ENCODE measurements at places on chromosomes 12 and 14.
A peak's percentile ranks its signal among the peaks of the same experiment; 100 is the strongest.

GRCh38 chr12:41509271-41510055, 321.3 kb downstream of the PDZRN4 start:
- DNase-seq: no peak

DNA sequence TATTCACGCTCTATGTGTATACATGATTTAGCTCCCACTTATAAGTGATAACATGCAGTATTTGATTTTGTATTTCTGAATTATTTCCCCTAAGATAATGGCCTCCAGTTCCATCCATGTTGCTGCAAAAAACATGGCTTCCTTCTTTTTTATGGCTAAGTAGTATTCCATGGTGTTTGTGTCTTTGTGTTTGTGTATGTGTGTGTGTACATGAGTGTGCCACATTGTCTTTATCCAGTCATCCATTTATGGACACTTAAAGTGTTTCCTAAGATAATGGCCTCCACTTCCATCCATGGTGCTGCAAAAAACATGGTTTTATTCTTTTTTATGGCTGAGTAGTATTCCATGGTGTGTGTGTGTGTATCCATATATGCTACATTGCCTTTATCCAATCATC, 25.1 kb downstream of the USP15 start:
- no peak for DNase-seq

DNA sequence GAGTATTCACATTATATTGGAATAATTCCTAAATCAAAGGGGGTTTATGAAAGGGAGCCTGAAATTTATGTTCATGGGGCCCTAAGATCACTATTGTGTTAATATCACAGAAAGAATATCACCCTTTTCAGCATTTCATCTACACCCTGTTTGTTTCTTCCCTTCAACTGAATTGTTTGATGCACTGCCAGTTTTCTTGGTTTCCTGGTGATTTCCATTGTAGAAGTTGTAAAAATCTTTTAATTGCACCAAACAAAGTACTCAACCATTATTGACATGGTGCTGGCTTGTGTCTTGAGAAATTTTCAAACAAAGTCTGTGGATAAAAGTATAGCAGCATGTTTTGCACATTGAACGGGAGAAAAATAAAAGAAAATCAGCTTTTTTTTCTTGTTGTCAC, 154.8 kb upstream of the PRKD1 start:
- no peak for DNase-seq

GRCh38 chr12:50234347-50234746, 49.0 kb downstream of the LIMA1 start:
- no peak for DNase-seq

- DNase-seq: no peak
Measured at GRCh38 chr14:35395283-35395682, 9.3 kb downstream of the NFKBIA start.

- no peak for DNase-seq
Measured at GRCh38 chr12:118044075-118044474, 16.9 kb downstream of the WSB2 start.

- DNase-seq: no peak
Measured at GRCh38 chr12:3871356-3871755, 1.8 kb downstream of the PARP11 start.

DNA sequence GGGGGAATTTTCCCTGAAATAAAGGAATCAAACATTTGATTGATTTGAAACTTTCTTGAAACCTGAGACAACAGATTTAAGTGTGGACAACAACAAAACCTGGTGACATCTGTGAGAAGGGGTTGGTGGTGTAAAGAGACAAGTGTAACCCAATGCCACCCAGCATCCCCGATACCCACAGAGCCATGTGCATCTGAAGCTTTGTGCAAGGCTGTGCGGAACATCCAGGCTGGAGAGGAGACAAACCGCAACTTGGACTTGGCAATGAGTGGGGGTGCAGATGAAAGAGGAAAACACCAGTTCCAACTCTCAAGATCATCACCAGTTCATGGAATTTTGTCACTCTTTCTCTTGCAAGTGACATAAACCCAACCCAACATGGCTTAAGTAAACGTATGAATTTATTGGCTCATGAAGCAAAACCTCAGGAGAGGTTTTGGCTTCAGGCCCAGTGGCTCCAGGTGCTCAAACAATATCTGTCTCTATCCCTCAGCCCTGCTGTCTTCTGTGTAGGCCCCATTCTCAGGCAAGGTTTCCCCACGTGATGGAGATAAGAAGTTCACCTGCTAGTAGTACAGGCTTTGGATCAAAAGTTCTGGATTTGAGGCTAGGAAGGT, 55.2 kb upstream of the NTF3 start:
- no peak for DNase-seq

DNA sequence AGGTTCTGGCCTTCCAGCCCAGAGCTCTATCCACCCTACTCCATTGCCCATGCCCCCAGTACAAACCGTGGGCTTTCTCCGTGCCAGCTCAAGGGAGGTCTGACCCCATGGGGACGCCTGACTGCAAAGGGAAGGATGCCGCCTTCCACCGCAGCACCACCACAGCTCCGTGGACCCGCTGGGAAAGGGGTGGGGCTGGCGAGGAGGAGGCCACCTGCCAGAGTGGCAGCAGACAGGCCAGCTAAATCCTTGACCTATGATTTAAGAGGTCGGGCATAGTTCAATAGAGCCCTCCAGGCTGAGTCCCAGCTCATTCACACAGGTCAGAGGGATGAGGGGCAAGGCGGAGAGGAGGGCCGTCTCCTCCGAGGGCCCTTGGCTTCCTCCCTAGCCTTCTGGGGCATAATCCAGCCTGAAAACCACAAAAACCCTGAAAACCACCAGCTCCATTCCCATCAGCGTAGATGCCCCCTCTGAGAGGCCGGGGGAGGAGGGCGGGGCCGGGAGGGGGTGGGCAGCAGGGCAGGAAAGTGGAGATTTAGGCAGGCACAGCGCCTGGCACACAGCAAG, 14.9 kb upstream of the FIGNL2 start:
- DNase-seq: no peak

DNA sequence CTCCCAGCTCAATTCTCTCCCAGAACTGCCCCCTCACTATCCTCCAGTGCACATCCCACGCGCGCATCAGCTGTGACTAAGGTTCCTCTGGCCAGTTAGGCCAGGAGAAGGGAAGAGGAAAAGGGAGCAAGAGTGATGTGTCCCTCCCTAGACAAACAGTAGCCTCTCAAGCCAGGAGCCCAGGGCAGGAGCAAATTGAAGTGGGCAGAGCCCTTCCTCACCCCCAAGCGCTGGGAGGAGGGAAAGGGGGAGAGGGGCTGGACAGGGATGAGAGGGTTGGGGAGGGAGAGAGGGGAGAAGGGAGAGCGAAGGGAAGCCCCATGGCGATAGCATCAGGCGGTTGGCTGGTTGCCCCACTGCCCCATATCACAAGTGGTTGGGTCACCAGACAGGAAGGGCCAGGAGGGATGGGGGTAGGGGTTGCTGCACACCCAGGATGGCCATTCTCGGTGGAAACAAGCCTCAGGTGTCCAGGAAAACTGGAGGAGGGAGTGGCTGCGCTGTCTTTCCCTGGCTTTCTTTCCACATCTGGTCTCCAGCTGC, 1.1 kb downstream of the CD63 start:
- DNase-seq: peak; percentile 70

GRCh38 chr12:5745251-5745888, 199.7 kb downstream of the ANO2 start:
- peak; percentile 51 for DNase-seq

- DNase-seq: no peak
Measured at GRCh38 chr14:70735043-70735442, 74.3 kb downstream of the MAP3K9 start.

DNA sequence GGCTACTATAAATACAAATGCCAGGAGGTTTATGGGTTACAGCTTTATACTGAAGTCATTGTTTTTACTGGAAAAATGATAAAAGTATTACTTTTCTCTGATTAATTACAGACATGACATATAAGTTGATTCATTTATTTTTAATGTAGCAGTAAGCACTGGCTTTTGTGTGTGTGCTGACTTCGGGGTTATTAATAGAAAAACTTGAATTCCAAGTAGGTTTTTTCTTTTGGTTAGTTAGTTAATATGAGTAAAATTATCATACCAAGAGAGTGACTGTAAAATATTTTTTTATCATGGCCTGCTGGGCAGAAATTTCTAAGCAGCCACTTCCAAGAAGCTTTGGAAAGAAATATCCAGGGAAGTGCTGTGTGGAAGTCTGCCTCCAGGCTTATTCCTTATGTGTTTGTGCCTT, 56.4 kb downstream of the IFT81 start:
- DNase-seq: no peak

- DNase-seq: no peak
Measured at GRCh38 chr12:55637467-55637866, 775 bp downstream of the OR10P1 start.

GRCh38 chr14:74951443-74952179, 3.8 kb downstream of the PGF start:
- DNase-seq: no peak

- no peak for DNase-seq
Measured at GRCh38 chr14:28599191-28599590, 167.4 kb upstream of the FOXG1 start.

GRCh38 chr14:33808187-33808586, 142.7 kb downstream of the EGLN3 start:
- no peak for DNase-seq

- DNase-seq: no peak
Measured at GRCh38 chr12:95102916-95103671, 29.7 kb upstream of the NR2C1 start.

DNA sequence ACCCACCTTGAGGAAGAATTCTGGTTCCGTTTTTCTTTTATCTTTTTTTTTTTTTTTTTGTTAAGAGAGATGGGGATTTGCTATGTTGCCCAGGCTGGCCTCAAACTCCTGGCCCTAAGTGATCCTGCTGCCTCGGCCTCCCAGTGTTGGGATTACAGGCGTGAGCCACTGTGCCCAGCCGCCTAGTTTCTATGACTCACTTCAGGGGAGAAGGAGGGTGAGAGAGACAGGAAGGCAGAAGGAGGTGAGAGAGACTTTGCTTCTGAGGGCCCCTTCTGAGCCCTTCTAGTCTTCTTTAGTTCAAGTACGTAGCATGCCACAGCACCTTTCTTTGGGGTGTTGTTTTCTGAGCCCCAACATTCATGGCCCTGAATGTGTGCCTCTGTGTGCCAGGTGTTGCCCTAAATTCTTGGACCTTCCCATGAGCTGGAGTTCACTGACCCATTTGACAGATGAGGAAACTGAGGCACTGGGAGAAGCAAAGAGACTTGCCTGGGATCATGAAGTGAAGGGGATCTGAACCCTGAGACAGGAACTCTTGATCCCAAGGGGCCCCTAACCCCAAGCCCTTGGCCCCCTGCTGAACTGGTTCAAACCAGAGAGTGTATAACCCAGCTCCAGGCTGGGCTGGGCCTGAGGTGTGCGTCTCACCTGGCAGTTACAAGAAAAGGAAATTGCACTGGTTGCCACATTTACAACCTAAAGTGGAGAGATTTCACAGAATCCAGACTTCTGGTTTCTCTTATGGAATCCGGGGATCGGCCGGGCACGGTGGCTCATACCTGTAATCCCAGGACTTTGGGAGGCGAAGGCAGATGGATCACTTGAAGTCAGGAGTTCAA, 20.8 kb downstream of the SH2B3 start:
- DNase-seq: no peak

DNA sequence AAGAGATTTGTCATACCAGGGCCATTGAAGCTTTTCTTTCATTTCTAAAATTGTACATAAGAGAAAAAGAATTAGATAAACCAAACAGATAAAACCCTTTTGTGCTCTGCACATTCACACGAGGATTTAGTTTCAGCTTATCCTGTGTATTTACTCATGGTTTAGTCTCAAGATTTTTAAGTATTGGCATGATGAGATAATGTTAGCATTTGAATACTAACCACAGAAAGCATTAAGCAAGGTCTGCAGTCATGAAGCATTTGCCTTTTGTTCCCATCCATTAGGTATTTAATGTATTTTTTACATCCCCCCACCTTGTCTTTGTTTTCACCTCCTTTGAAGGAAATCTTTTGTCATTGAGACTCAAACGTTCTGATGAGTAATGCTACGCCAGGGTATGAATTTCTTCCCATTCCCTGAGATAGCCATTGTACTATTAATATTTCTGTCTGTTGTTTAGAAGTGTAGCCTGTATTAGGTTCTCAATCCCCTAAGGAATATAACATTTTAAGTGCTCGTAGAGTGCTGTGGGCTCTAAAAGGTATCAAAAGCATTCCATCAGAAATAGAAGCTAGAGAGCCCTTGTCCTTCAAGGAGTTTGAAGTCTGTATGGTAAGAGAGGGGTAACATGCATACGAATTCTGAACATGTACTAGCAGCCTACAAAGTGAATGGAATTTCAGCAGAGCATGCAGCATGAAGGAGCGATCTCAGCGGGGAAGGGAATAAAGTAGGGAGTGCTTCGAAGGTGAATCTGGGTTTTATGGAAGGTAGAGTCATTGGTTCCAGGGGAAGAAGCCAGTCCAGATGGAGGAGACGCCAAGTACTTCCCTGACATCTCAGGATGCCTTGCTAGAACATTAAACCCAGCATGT, 22.3 kb downstream of the CRADD start:
- DNase-seq: no peak

GRCh38 chr14:27587103-27587502, 989.3 kb upstream of the NOVA1 start:
- DNase-seq: no peak

DNA sequence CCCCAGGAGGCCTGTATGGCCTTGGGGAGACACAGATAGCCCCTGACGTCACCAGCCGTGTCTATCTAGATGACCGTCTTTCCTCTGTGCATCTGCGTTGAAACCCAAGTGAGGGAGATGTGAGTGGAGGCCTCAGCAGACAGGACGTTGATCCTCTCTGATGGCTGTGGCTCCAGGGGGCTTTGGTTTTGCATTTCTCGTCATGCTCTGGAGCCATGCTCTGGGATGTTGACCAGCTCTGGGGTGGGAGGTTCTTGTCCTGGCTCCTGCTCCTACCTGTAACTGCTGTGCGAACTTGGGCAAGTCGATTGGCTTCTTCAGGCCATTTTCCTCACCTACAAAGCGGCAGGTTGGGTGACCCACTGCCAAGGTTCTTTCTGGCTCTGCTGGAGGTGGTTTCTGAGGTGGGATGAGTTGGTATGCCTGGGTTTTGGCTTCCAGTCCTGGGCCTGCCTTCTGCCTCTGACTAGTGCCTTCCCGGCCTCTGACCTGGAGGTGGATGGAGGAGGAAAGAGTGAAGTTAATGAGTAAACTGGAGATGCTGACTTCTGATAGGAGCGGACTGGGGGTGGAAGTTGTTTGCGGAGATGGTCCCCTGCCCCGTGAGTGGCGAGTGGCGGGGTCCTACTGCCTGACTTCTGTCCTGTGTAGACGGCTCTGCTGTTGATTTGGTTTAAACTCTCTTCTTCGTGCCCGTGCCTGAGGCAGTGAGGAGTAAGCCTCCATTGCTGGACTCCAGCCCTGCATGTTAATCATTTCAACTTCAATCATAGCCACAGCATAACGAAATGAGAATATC, 8.4 kb downstream of the TSPAN9 start:
- no peak for DNase-seq

DNA sequence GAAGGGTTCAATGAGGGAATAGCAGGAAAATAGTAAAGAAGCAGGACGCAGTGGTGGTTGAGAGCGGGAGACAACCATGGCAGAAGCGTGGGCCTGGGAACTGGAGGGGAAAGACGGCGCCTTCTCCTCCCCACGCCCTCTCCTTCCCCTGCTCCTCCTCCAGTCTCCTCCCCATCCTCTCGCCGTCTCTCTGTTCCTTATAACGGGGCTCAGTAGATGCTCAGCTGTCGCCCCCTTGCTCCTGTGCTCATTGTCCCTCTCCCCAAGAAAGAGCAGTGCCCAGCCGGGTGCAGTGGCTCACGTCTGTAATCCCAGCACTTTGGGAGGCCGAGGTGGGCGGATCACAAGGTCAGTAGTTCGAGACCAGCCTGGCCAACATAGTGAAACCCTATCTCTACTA, 142.0 kb downstream of the BCL11B start:
- DNase-seq: no peak

- no peak for DNase-seq
Measured at GRCh38 chr12:87794854-87795253, 234.3 kb downstream of the C12orf50 start.

Data from skin of body (tissue), 3 donors.